ENCODE measurements at places on chromosomes 16 and 17.
A peak's percentile ranks its signal among the peaks of the same experiment; 100 is the strongest.

GRCh38 chr17:59757470-59757869 is 50.0 kb downstream of the VMP1 start:
- DNase-seq, result no peak

- DNase-seq, result no peak
Observed at GRCh38 chr17:51815097-51815496, 343.4 kb downstream of the CA10 start.

- DNase-seq, result peak; percentile 58
Observed at GRCh38 chr17:17849845-17850373, 13.1 kb upstream of the SREBF1 start.

GRCh38 chr17:81365601-81366585 is 29.4 kb upstream of the BAHCC1 start:
- DNase-seq, result no peak

DNA sequence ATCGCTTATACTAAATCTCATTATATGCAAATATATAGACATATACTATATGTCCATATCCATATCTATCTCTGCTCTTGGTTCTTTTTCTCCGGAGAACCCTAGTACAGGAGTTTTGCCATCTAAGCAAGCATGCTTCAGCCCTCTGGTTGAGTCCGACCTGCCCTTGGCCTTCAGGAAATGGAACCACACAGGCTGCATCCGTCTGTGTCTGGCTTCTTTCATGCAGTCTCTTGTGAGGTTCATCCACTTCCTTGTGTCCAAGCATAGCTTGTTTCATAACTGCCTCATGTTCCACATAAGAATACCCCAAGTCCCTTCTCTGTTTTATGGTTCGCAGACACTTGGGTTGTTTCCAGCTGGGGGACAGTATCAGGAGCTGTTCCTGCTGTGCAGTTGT is 16.8 kb downstream of the SNX20 start:
- no peak for DNase-seq

GRCh38 chr17:45867702-45868101 is 23.0 kb downstream of the SPPL2C start:
- no peak for DNase-seq

DNA sequence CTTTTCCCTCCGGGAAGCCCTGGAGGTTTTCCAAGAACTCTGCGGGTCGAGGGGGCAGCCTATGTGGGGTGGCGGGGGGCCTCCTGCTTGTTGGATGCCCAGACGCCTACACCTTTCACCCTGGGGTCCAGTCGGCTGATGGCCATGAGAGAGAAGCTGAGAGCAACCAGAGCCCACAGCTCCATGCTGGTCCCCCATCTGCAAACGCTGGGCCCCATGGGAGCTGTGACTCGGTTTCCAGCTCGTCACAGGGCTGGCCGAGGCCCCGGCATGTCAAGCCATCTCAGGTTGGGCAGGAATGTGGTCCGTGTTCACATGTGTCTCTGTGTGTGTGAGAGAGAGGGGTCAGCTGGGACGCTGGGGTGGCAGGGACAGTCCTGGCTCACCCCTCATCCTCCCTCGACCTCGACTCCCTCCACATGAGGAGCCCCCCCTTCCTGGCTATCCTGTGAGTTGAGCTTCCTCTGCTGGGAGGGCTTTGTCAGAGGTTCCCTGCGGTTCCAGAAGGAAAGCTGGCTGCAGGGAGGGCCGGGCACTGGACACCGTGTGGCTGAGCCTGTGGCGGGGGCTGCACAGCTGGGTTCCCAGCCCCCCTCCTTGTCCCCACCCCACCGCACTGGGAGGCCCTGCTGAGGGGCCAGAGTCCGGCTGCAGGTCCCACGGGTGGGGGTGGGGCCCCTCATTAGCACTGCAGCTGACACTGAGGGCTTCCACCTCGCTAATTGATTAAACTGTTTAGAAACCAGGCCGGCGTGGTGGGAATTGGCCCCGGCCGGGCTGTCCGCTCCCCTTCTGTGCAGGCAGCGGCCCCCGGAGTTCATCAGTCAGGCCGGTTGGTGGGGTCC is 19.1 kb downstream of the METRNL start:
- no peak for DNase-seq

- DNase-seq, result no peak
Observed at GRCh38 chr16:29011112-29011511, 26.3 kb downstream of the LAT start.

DNA sequence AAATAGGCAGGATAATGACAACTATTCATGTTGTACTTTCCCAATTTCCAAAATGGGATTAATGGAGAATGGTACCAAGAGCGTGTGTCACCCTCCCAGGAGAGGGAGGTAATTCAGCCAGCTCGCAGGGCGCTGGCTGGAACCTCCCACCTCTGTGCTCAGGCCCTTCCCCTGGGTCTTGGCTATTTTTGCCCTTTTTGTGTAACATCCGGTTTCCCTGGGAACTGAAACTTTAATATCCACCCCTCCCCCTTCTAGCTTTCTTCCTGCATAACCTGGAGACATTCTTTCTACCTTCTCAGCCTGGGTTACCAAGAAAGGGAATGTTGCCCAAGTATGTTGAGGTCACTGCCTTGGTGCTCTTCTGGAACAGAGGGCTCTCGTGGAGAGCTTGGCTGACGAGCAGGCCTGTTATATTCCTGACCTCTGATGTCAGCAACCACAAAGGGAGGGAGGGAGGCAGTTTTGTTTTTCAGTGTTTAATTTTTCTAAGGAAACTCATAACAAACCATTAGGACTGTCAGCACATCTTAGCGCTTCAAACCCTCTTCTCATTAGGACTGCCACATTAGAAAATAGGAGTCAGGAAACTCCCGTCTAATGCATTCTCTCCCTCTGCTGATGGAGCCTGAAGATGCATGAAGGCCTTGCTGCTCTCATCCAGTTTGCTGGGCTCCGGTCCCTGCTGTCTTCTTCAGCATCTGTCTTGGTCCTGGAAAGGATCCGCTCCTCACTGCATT is 25.6 kb downstream of the ITGB3 start:
- DNase-seq, result no peak

DNA sequence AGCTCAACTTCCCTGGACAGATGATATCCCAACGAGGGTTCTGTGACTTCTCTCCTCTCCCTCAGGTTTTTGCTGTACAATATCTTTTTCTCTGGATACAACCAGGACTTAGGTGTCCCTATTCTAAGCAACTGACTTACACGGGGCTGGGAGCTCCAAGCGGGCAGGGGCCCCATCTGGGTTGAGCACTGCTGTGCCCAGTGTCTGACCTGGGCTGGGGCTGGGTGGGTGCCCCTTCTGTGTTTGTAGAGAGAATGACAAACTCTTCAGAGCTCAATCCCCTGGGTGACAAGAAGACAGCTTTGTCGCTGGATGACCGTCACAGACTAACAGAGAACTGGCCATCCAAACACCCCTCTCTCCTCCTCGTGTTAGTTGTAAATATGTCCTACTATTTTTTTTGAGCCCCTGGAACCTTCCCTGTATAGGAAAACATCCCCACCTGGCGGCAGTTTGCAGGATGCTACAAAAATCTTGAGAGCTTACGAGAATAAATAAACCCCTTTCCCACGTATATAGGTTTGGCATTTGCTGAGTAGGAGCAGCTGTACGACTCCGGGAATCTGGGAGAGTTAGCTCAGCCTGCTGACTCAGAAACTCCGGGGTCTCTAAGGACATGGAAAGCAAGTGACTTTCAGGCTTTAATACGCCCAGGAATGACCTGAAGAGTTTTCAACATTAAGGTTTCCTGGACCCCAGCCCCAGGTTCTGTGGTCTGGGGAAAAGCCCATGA is 23.7 kb upstream of the RCVRN start:
- no peak for DNase-seq

DNA sequence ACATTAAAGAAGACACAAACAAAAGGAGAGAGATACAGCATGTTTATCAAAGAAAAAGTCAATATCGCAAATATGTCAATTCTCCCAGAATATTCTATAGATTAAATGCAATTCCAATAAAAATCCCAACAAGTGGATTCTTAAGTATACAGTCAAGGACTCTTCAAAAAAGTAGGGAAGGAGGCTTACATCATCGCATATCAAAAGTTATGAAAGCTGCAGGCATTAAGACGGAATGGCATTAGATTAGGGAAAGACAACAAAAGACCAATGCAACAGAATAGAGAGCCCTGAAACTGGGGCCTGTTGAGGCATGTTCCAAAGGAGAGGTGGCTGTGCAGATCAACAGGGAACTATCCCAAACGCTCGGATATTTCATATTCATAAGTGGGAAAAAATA is 76.0 kb downstream of the MARCHF10 start:
- DNase-seq, result no peak

DNA sequence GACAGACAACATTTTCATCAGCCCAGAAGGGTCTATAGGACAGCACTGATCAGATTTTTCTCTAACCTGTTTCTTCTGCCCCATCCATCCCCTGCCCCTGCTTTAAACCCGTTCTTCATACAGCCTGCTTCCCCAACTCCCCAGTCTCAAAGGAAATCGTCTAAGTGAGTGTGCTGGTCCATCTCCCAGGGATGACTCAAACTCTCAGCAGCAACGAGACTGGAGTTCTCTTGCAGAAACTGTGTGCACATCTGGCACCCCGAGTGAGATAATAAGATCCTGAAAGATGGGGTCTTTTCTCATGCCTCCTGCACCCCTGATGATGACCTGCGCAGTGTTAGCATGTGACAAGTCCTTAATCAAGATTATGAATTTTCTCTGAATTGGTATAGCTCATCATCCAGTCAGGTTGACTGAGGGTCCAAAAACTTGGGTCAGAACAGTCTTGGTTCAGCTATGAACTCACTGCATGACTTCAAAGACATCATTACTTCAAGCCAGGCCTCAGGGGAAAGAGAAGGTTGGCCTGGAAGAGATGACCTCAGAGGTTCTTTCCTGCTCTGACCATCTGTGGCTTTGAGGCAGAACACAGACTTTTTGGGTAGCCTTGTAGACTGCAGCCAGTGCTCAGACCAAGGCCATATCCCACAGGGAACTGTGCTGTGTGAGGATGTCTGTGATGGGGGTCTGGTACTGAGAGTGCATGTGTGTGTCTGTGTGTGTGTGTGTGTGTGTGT is 117.9 kb downstream of the SPACA3 start:
- no peak for DNase-seq

DNA sequence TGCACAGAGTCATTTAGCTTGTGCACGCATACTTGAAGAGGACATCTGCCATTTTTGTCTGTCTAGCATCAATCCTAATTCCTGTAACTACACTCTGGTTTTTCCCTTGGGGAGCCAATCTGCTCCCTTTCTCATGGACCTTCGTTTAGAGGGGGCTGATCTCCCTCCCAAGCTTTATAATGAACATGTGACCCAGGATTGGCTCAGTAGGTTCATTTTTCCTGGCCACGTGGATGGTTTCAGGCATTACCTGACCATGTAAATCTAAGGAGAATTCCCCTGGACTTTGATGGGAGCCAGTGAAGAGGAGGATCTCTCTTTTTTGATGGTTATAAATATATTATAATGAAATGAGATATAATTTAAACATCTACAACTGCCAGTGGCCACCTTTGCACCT is 56.8 kb upstream of the HS3ST2 start:
- no peak for DNase-seq

DNA sequence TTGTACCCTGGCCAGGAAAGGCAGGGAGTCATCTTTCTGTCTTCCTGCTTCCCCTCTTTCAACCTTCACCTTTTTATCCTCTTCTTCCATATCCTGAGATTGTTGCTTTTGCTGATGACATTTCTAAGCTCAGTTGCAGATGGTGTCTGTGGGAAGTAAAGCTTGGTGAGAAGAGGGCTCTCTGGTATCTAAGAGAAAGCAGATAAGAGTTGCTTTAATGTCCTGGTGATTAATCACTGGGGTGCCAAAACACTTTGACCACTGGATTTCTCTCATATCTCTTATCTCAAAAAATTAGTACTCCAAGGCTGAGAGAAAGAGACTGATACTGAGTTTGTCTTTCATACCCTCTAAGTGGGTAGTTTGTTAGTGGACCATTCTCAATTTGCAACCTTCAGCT is 71.3 kb downstream of the NEUROD2 start:
- DNase-seq, result no peak

DNA sequence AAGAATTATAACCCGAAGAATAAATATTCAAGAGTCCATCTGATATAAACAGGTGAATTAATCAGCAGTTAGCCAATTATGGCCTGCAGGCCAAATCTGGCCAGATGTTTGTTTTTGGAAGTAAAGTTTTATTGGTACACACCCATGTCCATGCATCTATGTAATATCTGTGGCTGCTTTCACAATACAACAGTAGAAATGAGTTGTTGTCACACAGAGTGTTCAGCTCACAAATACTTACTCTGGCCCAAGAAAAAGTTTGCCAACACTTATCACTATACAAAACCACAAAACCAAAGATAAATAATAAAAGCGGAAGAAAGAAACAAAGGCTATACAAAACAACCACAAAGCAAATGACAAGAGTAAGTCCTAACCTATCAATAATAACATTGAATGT is 109.4 kb downstream of the CDYL2 start:
- no peak for DNase-seq

DNA sequence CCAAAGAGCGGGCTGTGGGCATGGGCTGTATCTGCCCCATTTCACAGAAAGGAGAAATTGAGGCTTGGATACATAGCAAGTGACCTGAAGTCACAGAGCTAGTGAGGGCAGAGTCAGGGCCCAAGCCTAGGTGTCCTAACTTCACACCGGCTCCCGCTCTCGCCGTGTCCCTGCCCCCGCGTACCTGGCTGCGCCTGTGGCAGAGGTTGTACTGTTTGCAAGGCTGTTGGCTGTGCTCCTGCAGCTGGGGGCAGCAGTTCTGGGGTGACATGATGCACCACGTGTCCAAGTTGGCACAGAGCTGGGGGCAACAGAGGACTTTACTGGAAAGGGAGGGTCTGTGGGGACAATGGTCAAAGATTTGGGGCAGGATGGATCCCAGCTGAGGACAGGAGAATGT is 3.4 kb downstream of the DHX58 start:
- no peak for DNase-seq

DNA sequence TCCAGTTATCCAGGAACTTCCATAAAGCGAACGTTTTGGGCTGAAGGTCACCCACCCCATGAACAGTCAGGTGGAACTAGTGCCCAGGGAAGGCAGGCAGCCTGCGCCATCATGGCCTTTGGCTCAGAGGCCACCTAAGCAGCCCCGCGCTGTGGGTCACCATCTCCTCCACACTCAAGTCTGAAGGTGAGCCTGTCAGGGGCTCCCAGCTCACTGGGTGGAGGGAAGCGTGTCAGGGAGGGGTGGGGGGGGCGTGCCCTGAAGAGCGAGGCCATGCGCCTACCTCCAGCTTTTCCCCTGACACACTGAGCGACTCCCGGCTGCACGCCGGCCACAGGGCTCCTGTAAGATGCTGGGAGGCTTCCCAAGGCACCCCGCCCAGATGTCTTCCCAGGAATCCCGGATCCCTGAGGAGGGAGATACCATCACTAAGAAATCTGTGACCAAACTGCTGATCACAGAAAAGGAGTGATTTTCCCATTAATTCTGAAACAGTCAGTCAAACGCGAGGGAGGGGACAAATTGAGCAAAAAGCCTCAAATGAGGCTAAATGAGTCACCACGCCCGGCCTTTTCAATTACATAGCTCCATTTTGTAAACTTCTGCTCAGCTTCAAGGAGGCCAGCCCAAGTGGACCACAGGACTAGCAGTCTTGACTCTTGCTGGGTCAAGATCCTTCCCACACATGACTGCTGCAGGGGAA is 26.5 kb upstream of the SLC25A19 start:
- no peak for DNase-seq

Data from stimulated activated CD8-positive, alpha-beta memory T cell treated with anti-CD3 and anti-CD28 coated beads, Interleukin-7, amount 100 ng/mL, for 48 hours (primary cell).